ENCODE measurements at places on chromosomes 2 and 18.
A peak's percentile ranks its signal among the peaks of the same experiment; 100 is the strongest.

GRCh38 chr2:74357627-74358026, 14.4 kb upstream of the SLC4A5 start:
- no peak for DNase-seq

DNA sequence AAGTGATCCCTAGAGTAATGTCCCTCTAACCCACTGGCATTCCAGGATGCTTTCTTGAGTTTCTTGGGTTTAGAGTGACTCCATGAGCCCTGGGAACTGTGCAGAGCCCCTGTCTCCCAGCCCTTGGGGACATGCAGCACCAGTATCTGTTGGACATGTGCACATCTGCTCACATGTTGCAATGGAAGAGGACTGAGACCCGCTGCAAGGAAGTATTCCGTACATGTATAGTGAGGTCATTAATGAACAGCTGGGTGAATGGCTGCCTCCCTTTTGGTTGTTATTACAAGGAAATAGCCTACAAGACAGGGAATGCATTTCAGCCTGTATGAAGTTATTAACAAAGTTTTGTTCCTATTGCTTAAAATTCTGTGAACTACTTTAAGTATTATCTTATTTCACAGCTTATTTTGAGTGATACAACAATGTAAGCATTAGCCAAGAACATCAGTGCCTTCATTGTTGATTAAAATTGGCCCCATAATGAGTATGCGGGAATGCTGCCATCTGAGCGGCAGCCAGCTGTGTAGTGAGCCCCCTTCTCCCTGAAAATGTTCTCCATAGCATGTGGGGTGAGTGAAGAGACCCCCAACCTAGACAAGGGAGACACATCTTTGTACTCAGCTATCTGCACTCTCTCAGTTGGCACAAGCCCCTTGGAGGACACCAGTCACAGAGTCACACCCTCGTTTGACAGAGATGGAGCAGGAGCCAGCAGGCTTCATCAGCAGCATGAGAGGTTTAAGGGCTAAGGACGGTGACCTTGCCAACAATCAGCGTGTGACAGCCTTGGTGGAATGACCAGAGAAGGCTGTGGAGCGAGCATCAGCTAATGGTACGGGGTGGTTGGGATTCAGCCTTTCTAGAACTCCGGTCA, 87.4 kb downstream of the FAM210A start:
- no peak for DNase-seq

DNA sequence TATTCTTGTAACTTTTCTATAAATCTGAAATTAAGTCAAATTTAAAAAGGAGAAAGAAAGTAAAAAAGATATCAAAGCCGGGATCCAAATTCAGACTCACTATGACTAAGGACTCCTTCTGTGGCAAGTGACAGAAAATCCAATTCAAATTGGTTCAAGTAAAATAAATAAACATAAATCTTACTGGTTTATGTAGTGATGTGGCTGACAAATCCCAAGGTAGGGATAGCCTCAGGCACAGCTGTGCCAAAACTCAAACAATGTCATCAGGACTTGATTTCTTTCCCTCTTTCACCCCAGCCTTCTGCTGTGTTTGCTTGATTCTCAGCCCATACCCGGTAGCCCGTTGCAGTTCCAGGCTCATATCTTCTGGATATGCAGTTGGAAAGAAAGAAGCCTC, 284.6 kb downstream of the SP3 start:
- no peak for DNase-seq

DNA sequence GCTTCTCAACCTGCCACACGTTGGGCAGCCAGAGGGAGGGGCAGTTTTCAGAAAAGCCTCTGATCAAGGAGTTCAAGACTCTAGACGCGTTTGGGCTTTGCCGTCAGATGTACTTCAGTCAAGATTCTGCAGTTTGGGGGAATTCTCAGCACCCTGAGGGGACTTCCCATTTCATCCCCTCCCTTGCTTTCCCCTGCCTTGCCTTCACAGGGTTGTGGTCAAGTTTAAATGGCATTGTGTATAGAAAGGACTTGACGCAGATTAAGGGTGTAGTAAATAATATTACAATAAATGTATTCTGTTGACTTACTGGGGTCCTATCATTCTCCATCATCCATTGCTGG, 198.3 kb upstream of the NABP1 start:
- DNase-seq, result no peak

DNA sequence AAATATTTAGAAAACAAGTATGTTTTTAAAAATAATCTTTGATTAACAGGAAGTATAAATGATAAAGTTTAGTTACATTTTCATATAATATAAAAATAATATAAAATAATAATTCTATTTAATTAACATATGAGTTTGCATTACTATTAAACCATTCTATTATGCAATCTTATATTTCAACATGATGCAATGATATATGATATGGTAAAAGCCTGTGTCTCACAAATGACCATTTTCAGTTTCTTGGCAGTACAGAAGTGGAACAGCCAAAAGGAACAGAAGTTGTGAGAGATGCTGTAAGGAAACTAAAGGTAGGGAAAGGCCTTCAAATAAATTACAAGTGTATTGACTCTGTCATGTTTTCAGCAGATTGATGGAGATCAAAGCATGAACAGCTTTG, 230.8 kb downstream of the GULP1 start:
- DNase-seq, result no peak

DNA sequence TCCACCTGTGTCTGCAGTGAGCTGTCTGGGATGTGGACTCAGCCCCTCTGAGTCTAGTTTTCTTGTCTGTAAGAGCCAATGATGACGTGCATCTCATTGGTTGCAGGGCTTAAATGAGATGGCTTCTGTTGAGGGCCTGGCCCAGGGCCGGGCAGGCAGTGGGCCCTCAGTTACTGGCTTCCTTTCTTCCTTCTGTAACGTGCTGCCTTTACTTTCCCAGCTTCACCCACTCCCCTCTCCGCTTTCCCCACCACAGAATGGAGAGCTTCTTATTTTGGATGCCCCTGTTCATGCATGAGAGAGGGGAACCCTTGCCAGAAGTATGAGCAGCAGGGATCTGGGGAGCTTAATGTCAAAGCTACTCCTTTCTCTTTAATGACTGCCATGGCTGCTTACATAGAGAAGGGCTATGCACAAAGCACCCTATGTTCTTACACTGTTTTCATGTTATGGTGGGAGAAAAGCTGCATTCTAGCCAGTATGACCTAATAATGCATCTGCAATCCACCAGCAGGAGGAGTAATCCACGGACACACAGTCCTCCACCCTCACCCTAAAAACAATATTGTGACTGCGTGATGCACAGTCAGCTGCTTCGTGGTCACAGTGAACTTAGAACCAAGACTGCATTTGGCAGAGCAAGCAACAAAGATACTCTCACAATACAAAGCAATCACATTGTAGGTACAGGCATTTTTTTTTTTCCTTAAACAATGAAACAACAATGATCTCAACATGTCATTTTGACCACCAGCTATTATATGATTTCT, 37.2 kb downstream of the CREG2 start:
- peak; percentile 17 for DNase-seq

DNA sequence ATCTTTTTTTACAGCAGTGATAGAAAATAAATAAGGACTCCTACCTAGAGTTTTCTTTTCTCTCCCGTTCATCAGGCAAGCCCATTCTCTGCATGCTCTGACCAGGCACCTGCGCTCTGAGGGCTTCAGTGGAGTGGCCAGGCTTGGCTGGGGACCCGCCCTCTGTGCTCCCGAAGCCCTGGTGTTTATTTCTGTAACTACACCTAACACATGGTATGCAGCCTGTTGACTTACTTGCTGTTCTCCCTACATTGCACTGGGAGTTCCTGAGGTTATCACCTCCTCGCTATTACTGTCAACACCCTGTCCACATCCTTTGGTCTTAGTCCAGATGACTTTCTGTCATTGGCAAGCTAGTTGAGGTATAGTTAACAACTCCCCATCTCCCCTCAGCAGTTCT, 317.7 kb downstream of the LPIN1 start:
- DNase-seq, result no peak

DNA sequence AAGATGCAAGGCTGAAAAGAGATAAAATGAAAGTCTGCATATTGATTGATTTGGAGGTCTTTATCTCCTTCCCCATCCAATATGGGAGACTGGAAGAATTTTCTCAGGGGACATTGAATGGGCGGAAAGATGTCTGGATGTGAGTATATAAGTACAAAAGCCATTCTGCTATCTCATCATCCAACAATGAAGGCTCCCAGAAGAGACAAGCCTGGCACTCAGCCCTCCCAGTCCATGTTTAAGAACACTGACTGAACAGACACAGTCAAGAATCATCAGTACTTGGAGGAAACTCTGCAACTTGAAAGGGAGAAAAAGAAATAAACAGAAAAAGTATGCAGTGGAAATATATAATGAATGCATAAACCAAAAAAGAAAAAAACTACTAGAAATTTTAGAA, 80.9 kb downstream of the PTRHD1 start:
- DNase-seq, result no peak

- DNase-seq, result no peak
These were observed 476.0 kb downstream of the EIPR1 start for GRCh38 chr2:2901384-2902345.

Measured in SW480 (cell line).